NK-92 treated with Interleukin-12 subunit alpha and Interleukin-12 subunit beta, amount 100 ng/mL, for 24 hours (cell line): ENCODE measurements at places on chromosomes 3 and 15.

DNA sequence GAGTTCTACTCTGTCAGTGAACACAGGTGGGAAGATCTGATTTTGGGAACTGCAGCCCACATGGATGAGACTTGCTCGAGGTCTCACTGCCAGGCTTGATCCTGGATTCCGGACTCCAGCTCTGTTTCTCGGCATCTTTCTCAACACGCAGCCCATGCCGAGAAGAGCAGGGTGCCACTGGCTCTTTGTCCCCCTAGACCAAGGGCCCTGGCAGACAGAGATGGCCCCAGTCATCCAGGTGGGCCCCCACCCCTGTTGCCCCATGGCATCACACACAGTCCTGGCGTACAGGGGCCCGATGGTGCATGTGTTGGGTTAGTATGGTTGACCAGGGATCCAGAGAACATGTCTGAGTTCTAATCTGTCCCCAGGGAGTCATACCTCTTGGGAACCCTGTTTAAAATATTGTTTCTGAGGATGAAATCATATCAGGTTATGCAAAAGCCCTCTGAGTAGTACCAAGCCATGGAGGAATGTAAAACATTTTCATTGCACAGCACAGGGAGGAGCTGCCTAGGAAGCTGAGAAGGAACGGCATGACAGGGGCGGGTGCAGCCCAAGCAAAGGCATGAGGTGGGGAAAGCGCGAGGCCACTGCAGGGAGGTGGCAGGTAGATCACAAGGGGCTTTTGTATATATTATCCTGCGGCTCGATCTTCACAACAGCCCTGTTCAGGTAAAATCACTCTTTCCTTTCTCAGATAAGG, 320.6 kb downstream of the UACA start:
- no peak for DNase-seq

DNA sequence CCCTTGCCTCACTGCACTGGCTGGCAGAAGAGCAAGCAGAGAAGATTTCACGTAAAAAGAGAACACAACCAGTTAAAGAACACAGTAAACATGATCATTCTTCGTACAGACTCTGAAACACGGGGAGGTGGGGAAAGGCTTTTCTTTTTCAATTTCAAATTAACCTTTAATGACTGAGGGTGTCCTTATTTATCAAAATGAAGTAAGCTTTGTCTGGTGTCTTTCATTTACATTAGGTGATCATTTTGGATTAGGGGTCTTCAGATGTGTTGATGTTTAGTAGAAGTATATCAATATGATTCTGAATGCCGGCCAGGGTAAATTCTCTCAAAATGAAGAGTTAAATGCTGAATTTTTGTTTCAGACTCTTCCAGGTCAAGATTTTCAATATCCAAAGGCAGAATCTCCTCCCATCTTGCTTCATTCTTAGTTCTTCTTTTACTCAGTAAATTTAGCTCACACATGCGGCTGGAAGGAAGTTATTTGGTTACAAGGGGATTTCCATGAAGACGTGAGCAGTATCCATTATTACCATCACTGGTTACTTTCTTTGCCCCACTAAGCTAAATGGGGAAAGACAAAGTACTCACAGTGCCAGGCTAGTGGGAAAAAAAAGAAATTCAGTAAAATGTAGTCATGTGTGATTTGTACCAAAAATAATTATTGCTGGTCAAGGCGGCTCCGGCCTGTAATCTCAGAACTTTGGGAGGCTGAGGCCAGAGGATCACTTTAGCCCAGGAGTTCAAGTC, 272.2 kb upstream of the NR2F2 start:
- no peak for DNase-seq

DNA sequence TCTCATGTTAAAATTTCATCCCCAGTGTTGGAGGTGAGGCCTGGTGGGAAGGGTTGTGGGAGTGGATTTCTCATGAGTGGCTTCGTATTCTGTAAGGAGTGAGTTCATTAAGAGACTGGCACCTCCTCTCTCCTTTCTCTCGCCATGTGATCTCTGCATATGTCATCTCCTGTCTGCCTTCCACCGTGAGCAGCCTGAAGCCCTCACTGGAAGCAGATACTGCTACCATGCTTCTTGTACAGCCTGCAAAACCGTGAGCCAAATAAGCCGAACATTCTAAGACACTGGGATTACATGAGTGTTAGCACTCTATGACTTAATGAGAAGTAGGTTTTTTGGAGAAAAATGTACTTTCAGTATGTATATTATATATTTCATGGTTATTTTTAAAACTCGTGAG, 6.8 kb upstream of the GABPB1 start:
- DNase-seq: no peak

- DNase-seq: no peak
Observed at GRCh38 chr3:151328298-151328995, 902 bp downstream of the P2RY13 start.

GRCh38 chr15:41513506-41514227, at the start of gene LTK:
LTK (minus strand) TSS chr15:41513827; CDS start chr15:41513709, 118 bp downstream.
- no peak for DNase-seq

DNA sequence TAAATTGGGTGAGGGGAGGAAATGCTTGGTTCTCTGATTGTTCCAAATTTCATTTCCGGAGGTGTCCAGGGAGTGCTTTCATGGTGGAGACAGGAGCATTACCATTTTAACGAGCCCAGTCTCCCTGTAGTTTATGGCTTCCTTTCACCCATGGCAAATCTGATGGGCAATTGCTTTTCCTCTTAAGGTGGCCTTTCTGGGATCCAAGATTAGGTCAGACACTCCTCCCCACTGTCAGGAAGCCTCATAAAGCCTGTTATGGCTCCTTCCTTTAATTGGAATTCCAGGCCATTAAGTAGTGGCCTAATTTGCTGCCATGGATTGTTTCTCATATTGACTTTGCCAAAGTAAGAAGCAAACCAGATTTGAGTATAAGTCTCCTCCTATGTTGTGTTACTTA, 157.8 kb downstream of the PDCD6IP start:
- no peak for DNase-seq

- no peak for DNase-seq
Observed at GRCh38 chr15:48040166-48040817, 80.5 kb upstream of the SLC24A5 start.

GRCh38 chr3:197302696-197303341, 4.4 kb upstream of the DLG1 start:
- no peak for DNase-seq

DNA sequence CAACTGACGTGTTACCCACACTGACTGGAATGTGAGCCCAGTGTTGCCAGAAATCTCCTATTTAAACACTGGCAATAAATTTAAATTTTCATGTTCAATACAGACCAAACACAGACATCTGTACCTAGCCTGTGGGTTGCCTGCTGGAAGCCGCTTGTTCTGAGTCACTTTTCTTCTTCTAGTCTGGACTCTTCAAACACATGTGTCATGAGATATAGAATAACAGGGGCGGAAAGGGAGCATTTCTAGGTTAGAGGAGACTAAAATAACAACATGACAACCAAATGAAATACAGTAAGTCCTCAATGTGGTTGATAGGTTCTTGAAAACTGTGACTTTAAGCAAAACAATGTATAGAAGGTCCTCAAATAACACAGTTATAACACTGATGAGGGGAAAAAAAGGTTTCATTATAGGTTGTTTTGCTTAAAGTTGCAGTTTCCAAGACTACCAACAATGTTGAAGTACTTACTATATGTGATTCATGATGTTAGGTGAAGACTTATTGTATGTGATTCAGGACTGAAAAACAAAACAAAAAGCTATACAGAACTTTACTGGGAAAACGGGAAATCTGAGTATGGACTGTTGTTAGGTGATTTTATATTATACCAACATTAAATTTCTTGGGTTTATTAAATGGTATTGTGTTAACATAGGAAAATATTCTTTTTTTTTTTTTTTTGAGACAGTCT, 63.1 kb downstream of the PRKAR2A start:
- DNase-seq: no peak

- no peak for DNase-seq
Observed at GRCh38 chr3:105686278-105686897, 182.4 kb downstream of the CBLB start.

DNA sequence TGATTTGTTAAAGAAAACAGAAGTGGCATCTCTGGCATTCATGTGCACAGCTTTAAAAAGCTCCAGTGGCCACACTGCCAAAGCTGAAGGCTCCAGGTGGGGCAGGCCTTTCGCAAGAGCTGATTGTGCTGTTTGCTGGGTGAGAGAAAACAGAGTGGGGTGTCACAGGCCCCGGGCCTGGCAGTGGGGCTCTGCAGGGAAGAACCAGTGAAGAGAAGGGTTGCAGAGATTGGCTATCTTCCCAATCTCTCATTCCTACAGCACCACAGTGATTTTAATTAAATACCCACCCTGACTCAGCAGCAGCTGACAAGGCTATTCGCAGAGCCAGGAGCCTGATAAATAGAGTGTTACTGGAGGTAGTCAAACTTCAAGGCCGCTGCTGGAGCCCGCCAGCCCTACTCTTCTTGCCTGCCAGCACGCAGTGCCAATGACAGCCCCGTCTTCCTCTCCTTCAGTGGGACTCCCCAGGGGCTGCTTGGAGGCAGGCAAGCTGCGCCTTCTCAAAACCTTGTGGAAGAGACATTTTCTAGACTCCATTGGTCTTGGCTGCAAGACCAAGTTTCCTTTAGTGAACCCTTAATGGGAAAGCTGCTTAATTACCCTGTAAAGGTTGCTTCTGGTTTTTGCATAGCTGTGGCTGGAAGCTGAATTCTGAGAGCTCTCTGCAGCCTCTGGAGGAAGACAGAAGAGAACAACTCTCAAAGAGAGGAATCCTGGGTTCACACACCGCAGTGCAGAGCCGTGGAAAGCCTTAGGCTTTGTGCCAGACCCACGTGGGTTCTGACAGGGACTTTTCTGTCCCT, 225.8 kb upstream of the SLCO3A1 start:
- no peak for DNase-seq

- no peak for DNase-seq
Observed at GRCh38 chr3:85605066-85605465, 646.3 kb downstream of the CADM2 start.

- DNase-seq: no peak
Observed at GRCh38 chr3:143124601-143125520, 5.3 kb downstream of the CHST2 start.

- DNase-seq: no peak
Observed at GRCh38 chr15:70098153-70098460, 390 bp upstream of the TLE3 start.

DNA sequence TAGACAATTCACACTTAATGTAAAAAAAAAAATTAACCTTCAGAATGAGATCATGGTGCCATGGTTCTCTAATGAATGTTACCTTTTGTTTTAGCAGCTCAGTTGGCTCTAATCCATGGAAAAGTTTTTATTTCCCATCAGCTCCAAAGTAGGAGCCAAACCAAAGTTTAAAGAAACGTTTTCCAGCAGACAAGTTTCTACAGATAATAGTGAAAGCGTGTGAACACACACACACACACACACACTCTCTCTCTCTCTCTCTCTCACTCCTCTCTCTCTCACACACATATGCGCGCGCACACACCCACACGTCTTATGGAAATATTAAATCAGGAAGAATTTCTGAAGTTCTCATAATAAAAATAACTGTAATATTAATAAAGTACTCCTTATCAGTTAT, 46.9 kb downstream of the MBNL1 start:
- no peak for DNase-seq

DNA sequence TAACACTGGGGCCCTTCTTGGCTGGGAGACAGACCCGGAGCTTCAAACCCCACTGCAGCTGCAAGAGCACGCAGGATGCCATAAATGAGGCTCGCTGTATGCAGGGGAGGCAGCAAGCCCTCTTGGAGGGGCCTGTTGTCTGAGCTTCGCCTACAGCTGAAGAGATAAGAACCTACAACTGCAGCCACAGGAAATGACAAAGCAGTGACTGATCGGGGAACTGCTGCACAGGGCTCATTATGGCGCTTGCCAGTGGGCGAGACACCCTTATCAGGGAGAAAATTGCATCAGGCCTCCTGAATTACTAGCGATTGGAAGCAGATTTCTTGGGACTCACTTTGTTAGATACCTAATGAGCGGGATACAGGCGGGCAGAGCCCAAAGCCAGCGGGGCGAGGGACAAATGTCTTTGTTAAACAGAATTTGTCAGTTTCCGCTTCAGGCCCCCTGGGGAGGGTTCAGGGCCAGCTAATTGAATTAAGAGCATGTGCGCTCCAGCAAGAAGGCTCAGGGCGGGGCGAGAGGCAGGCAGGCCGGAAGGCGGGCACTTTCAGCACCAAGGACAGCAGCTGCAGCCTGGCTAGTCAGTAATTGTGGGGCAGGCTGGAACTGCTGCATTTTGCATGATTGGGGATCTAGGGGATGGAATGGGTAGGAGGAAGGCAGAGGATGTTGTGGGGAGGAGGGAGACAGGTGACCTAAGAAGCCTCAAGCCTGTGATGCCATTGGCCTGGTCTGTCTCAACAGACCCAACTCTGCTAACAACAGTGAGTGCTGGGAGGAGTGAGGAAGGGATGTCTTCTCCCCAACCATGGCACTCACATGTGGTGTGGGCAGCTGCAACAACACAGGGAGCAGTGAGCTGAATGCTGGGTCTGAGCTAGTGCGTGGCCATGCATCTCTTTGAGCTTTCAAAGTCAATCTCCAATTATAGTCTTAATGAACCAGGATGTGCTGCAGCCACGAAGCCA, 55.3 kb downstream of the CCDC33 start:
- DNase-seq: peak; percentile 48

GRCh38 chr3:107953722-107954121, 137.1 kb downstream of the CD47 start:
- DNase-seq: peak; percentile 37

- DNase-seq: no peak
Observed at GRCh38 chr3:170520996-170521395, 64.9 kb downstream of the SLC7A14 start.

GRCh38 chr3:135325096-135325495, 530.0 kb downstream of the EPHB1 start:
- no peak for DNase-seq

DNA sequence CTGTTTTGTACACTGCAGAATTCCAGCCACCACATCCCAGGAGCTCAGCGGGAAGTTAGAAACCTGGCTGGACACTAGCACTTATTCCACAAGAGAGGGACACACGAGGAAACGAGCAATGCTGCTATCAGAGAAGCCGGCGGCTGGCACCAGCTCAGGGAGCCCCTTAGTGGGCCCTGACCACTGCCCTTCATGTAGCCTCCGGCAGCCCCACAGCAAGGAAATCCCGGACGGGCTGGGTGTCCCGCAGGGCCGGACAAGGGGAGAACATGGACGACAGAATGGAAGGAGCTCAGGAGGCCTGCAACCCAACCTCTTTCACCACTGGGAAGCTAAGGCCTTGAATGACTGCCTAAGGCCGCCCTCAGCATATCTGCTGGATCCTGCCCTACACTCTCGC, 32.5 kb downstream of the RBPMS2 start:
- no peak for DNase-seq

DNA sequence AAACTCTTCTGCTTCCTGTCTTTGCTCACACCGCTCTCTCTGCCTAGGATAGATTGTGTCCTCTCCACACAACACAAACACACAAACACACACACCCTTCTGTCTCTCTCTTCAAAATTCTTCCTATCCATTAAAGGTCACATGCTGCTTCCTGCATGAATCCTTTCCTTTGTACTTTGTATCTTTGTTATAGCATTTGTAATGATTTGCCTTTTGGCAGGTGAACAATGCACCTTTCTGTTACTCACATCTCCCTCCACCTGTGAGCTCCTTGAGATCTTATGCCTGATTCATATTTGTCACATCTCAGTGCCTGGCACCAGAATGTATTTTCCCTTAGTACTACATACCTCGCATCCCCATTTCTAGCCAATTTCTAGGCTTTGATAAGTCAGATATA, 251.4 kb upstream of the UMPS start:
- DNase-seq: no peak
